ENCODE measurements at places on chromosomes 7 and 10.

- DNase-seq, result no peak
Measured at GRCh38 chr10:17200001-17200911, 1.2 kb downstream of the TRDMT1 start.

DNA sequence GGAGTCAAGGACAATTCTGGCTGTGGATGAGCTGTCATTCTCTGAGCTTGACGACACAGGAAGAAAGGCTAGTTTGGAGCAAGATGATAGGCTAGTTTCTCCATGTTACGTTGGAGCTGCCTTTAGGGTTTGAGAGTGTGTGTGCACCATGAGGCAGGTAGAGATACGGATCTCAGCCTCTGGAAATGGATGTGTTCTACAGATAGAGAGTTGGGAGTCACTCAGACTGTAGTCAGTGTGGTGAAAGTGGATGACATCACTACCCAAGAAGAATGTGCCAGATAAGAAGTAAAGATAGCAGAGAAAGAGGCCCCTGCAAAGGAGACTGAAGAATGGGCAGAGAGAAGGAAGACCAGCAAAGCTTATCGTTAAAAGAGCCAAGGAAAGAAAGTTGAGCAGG is 42.4 kb downstream of the PNLIPRP3 start:
- DNase-seq, result no peak

DNA sequence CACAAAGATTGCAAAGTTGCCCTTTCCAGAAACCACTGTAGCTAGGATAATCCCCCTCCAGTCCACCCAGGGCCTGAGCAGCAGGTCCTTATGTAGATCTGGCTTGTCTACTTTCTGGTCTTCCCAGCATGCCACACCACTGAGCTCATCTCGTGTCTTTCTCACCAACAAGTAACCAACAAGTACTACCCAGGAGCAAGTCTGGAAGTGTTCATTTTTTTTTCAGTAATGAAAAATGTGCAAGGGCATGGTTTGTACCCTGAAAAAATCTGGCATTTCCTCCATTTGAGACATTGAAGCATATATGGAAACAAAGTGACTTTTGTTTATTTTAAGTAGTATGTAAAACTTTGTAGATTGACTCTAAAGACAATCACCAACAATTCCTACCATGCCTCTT is 120.8 kb downstream of the INHBA start:
- DNase-seq, result no peak

- DNase-seq, result no peak
Measured at GRCh38 chr7:102469972-102470825, 5.4 kb downstream of the LRWD1 start.

- no peak for DNase-seq
Measured at GRCh38 chr10:88372051-88372715, 210.9 kb downstream of the RNLS start.

DNA sequence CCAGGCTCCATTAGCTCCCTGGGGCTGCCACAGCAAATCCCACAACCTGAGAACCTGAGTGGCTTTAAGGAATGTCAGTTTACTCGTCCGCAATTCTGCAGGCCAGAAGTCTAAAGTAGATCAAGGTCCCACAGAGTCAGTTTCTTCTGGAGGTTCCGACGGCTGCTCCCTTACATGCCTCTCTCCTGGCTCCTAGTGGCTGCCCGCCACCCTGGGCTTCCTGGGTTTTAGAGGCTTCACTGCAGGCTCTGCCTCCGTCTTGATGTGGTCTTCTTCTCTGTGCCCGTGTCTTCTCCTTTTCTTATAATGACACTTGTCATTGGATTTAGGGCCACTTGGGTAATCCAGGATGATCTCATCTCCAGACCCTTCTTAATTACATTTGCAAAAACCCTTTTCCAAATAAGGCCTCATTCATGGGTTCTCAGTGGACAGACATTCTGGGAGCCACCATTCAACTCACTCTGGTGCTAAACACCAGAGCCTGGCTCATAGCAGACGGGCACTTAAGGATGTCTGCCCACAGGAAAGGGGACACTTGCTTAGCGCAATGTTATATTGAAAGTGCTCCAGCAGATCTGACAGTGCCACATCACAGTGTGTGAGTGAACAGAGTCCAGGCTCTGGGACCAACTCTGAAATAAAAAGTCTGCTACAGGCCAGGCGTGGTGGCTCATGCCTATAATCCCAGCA is 77.6 kb downstream of the VWC2 start:
- no peak for DNase-seq

- DNase-seq, result no peak
Measured at GRCh38 chr10:4685491-4685890, 140.5 kb upstream of the AKR1E2 start.

DNA sequence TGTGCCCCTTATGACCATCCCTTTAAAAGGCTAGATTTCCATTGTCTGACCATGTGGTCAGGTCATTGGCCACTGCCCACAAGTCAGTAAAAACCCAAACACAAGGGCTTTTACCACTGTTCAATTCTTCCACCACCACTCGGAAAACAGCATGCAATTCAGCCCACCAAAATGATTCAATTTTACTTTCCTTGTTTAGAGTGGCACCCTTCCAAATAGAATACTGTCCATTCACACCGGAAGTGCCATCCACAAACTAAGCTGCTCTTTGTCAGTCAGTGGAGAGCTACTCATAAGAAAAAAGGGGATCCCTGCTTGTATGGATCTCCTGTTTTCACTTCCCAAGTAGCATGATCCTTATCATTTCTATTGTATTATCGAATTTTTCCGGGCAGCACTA is 350.7 kb upstream of the MBL2 start:
- DNase-seq, result no peak

- DNase-seq, result no peak
Measured at GRCh38 chr10:25226775-25227682, 52.2 kb downstream of the GPR158 start.

Measured in stimulated activated CD4-positive, alpha-beta T cell treated with anti-CD3 and anti-CD28 coated beads, Interleukin-12 subunit alpha, Interleukin-12 subunit beta, amount 100 ng/mL, for 4 hours (primary cell).